HFFc6 (cell line): ENCODE measurements at places on chromosomes 4 and X. TPM values are rescaled to one million over a fixed set of nuclear protein-coding genes. Genes with fewer than 3 reads are reported as not detected.

The ERVMER34-1 gene
- not detected in 3 replicates for total RNA-seq

The RRH gene
- total RNA-seq: not detected in 3 replicates

The SUPT20HL2 gene
- not detected in 3 replicates for total RNA-seq

The KLB gene
- total RNA-seq: not detected in 3 replicates

GRCh38 chr4:123743848-123744247 lies 347.3 kb downstream of the SPRY1 start:
- no peak overlapping the region for H3K27ac ChIP-seq
- H3K27me3 ChIP-seq: no peaks in the 10 kb centered on the region
- DNase-seq: no peak
- no peaks in the 10 kb centered on the region for H3K36me3 ChIP-seq
- no peak overlapping the region for H3K4me3 ChIP-seq

- peaks cover 8% of the 10 kb centered on the region; the same call in 1 of the 2 replicates for H3K36me3 ChIP-seq
- H3K27ac ChIP-seq: no peak overlapping the region
- H3K4me1 ChIP-seq: no peaks in the 10 kb centered on the region; the same call in 1 of the 2 replicates
- DNase-seq: no peak
These were observed 190.6 kb upstream of the RBPJ start for GRCh38 chr4:26130173-26130572.

GRCh38 chr4:8908206-8908893 lies 36.7 kb upstream of the HMX1 start:
- H3K27ac ChIP-seq: no peak overlapping the region
- H3K4me1 ChIP-seq: peaks cover 8% of the 10 kb centered on the region; the same call in 1 of the 2 replicates
- no peak overlapping the region for H3K4me3 ChIP-seq
- no peaks in the 10 kb centered on the region for H3K36me3 ChIP-seq
- H3K27me3 ChIP-seq: peaks cover 25% of the 10 kb centered on the region

DNA sequence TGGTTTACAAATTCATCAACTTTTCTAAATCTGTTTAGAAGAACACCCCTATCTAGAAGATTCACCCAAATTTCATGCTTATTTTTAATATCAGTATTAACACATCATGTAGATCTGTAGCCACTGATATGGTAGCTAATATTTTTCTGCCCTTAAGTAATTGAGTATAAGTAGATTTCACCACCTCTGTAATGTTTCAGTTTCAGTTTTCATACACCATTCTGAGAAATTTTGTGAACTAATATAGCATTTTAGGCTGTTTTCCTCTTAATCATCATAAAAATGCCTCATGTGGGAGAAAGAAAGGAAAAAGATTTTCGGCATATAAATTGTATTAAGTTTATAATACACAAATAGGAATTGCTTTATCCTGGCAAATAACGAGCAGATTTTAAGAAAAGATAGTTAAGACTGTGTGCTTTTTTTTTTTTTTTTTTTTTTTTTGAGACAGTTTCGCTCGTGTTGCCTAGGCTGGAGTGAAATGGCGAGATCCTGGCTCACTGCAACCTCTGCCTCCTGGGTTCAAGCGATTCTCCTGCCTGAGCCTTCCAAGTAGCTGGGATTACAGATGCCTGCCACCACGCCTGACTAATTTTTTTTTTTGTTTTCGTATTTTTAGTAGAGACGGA lies 21.4 kb upstream of the RBPJ start:
- DNase-seq: no peak
- H3K4me3 ChIP-seq: no peak overlapping the region
- no peak overlapping the region for H3K27ac ChIP-seq
- H3K4me1 ChIP-seq: peaks cover 42% of the 10 kb centered on the region
- H3K36me3 ChIP-seq: no peaks in the 10 kb centered on the region

- H3K27ac ChIP-seq: no peak overlapping the region
- no peaks in the 10 kb centered on the region for H3K4me1 ChIP-seq
- DNase-seq: no peak
These were observed 40.9 kb downstream of the GK2 start for GRCh38 chr4:79367096-79367495.

GRCh38 chr4:167020410-167020809 lies 213.9 kb downstream of the SPOCK3 start:
- H3K27me3 ChIP-seq: no peaks in the 10 kb centered on the region
- H3K36me3 ChIP-seq: no peaks in the 10 kb centered on the region
- no peaks in the 10 kb centered on the region for H3K4me1 ChIP-seq
- no peak overlapping the region for H3K27ac ChIP-seq
- H3K4me3 ChIP-seq: no peak overlapping the region

DNA sequence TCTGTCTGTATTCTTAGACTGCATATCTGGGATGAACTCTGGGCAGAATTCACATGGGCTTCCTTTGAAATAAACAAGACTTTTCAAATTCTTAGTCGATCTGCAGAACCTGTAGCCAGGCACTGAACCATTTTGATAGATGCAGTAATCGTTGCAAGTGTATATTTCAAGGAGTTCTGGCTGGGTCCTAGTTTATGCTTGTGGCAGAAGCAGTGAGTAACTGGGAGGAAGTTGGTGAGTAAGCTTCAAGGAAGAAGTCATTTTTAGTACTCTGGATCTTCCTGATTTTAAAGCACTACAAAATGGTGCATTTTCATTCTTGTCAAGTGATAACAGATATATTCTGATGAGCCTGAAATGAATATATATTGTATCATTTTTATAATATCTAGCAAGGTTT lies 9.5 kb downstream of the HPRT1 start:
- peak overlapping the region; percentile 54 for H3K27ac ChIP-seq
- H3K36me3 ChIP-seq: no peaks in the 10 kb centered on the region
- no peaks in the 10 kb centered on the region for H3K27me3 ChIP-seq
- H3K4me1 ChIP-seq: peaks cover 13% of the 10 kb centered on the region
- peak; percentile 36 for DNase-seq

GRCh38 chrX:10619425-10620046 lies 849 bp downstream of the MID1 start:
- no peaks in the 10 kb centered on the region; the same call in 1 of the 2 replicates for H3K27me3 ChIP-seq
- peaks cover 53% of the 10 kb centered on the region for H3K4me1 ChIP-seq
- H3K27ac ChIP-seq: peak overlapping the region; percentile 96
- H3K36me3 ChIP-seq: no peaks in the 10 kb centered on the region
